ENCODE measurements at places on chromosomes 2 and 18.

- no peak for DNase-seq
Measured at GRCh38 chr2:28662044-28662443, 89.6 kb upstream of the PPP1CB start.

DNA sequence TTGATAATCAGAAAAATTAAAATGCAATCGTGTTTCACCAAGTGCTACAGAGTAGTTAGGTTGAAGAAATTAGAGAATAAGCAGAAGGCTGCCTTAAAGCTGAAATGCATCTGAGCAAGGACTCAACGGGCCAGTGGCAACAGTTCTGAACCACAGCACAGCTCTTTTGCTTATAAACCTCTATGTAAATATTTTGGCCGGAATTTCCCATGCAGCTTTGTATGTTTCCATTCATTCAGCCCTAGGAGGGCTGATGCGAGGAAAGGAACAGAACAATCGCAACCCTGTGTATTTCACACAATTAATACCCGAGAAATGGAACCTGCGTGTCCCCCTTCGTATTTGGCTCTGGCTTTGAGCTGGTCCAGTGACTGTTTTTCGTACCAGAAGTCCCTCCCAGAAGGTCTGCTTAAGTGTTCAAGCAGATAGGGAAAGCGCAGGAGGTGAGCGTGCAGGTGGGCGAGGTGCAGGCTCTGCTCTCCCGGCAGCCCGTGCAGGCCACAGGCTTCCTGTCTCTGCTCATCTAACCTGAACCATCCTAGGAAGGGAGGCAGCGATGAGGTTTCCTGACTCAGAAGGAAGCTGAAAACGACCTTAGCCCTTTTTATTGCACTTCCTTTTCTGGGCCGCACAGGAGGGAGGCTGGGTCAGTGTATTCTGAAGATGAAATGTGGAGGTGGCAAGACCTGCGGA is 67.3 kb downstream of the ASB1 start:
- no peak for DNase-seq

DNA sequence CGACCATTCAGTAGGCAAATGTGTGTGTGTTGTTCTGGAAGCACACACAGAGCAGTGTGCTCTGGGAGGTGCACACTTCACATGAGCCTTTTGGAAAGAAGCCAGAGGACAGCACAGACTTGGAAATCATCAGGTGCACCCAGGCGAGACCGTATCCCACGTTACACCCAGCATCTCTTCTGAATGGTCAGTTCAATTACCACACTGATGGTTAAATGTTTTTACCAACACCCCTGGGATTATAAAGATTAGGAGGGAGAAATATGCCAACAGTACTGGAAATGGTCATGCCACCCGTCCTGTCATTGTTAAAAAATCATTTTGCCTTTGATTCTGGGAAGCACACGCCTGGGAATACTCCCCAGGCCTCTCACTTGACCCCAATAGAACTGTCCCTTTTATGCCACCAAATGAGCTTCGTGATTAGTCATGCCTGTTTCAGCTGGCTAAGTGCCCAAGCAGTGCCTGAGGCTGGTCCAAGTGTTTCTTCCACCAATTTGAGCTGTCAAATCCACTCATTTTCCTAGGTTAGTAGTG is 183.7 kb downstream of the NRP2 start:
- peak; percentile 93 for DNase-seq

GRCh38 chr2:75896779-75897366 is 186.2 kb upstream of the GCFC2 start:
- DNase-seq = peak; percentile 50

- no peak for DNase-seq
Measured at GRCh38 chr18:35511428-35511827, 13.7 kb upstream of the INO80C start.

- DNase-seq = no peak
Measured at GRCh38 chr18:7196421-7196820, 34.5 kb upstream of the LRRC30 start.

- DNase-seq = no peak
Measured at GRCh38 chr2:39948016-39948719, 169.1 kb upstream of the THUMPD2 start.

GRCh38 chr2:232345251-232345650 is 33.3 kb upstream of the ALPP start:
- no peak for DNase-seq

- DNase-seq = no peak
Measured at GRCh38 chr2:18425210-18425703, 135.2 kb downstream of the RDH14 start.

- no peak for DNase-seq
Measured at GRCh38 chr2:198753101-198753500, 704.6 kb downstream of the SATB2 start.

DNA sequence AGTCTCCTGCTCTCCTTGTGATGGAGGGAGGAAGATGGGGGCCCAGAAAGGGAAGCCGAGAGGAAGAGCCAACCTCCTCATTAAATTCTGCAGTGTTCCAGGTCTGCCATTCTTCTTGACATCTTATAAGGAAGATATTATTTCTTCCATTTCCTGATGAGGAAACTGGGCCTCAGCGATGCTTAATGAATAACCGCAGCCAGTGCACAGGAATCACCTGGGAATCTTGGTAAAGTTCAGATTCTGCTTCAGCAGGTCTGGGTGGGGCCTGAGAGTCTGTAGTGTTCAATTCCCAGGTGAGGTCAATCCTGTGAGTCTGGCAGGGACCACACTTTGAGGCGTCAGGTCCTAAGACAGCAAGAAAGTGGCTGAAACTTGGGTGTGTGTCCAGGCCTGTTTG is 17.3 kb downstream of the PCARE start:
- DNase-seq = no peak

DNA sequence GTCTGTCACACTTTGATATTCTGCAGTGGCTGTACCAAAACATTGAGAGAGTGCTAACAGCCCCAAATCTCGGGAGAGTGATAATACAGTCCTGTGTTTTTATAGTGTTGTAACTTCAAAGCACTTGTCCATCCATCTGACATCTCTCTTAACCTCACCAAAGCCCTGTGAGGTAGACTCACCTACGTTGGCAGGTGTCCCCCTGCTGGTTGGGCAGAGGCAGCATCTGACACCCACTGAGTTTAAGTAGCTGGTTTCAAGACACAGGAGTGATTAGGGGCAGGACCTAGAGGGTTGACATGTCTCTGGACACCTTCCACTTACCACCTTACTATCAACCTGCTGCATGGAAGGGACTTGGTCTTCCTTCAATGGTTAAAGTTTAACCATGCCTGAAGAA is 22.9 kb downstream of the COLEC12 start:
- DNase-seq = no peak

GRCh38 chr2:9741110-9741509 is 102.2 kb upstream of the TAF1B start:
- no peak for DNase-seq

DNA sequence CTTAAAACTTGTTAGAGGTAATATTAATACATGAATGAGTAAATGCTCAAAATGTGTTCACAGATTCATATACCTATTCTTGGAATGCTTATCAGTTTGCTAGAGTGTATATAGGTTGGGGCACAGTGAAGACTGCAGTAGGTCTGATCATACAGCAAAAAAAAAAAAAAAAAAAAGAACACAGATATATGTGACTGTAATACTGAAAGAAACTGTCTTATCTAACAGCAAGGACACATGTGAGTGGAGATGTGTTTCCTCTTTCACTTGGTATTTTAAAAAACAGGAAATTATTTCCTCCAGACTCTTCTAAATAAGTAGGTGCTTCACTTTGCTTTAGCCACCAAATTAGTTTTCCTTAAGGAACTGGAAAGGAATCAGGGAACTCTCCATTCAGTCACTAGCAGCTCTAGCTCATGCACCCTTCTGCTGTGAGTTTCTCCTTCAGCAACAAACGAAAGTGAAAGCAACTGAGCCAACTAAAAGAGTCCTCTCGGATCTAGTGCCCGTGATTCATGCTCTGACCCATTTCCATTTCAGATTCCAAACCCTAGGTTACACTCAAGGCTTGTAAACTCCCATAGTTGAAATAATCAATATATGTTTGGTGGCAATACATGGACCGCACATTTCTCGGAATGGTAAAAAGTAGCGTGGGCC is 98.5 kb downstream of the DSEL start:
- DNase-seq = no peak

- DNase-seq = no peak
Measured at GRCh38 chr2:95267458-95268210, 6.6 kb upstream of the PROM2 start.

GRCh38 chr2:30417253-30417652 is 29.8 kb upstream of the LCLAT1 start:
- no peak for DNase-seq

DNA sequence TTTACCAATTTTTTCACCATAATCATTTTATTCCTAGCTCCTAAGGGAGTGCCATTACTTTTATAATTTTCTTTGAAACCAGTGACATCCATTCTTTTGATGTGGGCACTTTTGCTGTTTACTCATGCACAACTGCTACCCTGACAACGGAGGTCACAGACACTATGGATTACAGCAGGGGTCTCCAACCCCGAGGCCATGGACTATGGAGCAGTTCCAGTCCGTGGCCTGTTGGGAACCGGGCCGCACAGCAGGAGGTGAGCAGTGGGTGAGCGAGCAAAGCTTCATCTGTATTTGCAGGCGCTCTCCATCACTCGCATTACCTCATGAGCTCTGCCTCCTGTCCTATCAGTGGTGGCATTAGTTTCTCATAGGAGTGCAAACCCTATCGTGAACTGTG is 34.6 kb downstream of the PRPF40A start:
- no peak for DNase-seq

- DNase-seq = no peak
Measured at GRCh38 chr2:63780518-63781155, 61.1 kb upstream of the UGP2 start.

GRCh38 chr2:168694866-168695265 is 107.6 kb upstream of the NOSTRIN start:
- peak; percentile 51 for DNase-seq

- DNase-seq = no peak
Measured at GRCh38 chr2:164696634-164697033, 75.4 kb upstream of the GRB14 start.

DNA sequence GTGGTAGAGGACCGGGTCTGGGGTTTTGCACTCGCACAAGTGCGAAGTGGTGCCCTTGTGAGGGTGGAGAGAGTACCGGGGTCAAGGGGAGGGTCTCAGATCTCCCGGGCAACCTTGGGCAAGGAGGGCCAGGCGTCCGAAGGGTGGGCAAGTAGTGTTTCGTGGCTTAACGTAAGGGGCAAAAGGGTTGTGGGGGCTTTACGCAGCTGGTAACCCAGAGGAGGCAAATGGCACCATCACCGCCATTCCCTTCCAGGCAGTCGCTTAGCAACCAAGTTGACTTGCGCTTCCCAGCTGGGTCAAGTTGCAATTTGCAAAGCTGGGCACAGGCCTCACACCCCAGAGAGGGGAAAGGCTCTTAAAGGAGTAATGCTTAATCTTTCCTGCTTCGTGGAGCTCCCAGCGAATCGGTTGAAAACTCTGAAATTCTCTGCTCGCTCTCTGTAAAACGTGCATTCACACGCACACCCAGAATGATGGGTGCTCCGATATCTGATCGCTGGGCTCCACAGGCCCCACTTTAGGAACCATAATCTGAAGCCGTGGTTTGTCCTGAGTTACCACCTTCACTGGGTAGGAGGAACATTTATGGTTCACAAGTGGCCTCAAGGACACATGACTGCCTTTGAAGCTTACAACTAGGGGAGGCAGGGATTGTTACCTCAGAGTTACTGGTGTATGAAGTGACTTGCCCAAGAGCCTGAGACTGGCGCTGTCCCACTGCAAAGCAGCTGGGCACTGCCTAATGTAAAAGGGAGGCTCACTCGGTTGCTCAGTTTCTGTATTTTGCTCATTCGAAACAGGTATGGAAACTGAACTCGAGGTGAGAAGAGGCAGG is 127.9 kb downstream of the UXS1 start:
- no peak for DNase-seq

DNA sequence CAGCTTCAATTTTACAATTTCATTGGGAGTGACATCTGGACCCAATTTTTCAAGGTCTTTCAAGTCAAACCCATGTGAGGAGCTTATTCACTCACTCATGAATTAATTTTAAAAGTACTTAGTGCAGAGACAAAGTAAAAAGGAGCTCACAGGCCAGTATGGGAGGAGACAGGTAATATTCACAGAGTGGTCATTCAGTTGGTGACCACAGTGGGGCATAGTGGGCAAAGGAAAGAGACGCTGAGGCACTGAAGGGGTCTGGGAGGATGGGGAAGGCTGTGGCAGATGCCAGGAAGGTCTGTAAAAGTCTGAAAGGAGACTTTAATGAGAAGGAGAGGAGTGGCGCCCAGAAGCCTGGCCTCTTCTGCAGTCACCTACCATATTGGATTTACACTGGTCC is 76.0 kb downstream of the CD8B2 start:
- no peak for DNase-seq

- DNase-seq = no peak
Measured at GRCh38 chr18:24674200-24674599, 213.8 kb downstream of the HRH4 start.

DNA sequence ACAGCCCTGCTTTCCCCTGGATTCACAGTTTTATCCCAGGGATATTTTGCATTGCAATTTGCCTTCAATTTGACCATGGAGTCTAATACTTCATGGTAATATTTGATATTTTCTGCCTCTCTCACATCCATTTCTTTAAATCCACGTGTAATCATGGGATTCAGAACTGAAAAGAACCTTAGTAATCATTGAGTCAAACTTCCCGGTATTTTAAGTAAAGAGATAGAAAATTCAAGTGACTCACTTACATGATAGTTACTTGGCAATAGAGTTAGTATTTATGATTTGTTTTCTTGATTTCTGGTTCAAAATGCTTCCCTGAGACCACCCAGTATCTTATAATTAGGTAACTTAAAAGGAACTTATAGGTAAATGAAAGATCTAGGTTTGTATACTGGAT is 33.7 kb upstream of the CDC42EP3 start:
- no peak for DNase-seq

DNA sequence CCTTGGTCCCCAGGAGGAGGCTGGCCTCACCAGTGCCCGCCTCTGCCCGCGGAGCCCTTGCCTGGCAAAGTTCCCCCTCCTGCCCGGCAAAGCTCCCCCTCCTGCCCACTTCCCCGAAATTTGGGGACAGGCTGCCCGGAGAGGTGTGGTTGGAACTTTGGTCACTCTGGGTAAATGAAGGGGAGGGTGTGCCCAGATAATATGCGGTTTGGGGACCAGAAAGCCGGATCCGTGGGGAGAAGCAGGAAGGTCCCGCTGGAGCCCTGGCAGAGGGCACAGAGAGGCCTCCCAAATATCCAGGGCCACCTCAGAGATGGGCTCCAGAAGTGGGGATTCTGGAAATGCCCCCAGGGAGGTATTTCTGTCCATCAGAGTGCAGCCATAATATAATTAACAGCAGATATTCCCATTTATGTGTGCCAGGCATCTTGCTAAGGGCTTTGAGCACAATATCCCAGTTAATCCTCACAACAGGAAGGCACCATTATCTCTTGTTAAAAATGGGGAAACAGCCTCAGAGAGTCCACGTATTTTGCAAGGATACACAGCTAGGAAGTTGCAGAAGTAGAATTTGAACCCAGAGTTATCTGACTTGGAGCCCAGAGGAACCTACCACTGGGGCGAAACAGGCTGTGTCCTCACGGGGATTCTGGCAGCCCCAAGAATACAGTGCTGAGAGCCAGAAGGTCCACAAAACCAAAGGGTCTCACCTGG is 914 bp downstream of the STEAP3 start:
- no peak for DNase-seq

Data from NCI-H748 treated with DMSO at 0.1 percent for 48 hours (cell line).